ENCODE measurements at places on chromosomes 3 and 15.

- DNase-seq, result no peak
Observed at GRCh38 chr3:120177707-120178306, 83.6 kb upstream of the GSK3B start.

DNA sequence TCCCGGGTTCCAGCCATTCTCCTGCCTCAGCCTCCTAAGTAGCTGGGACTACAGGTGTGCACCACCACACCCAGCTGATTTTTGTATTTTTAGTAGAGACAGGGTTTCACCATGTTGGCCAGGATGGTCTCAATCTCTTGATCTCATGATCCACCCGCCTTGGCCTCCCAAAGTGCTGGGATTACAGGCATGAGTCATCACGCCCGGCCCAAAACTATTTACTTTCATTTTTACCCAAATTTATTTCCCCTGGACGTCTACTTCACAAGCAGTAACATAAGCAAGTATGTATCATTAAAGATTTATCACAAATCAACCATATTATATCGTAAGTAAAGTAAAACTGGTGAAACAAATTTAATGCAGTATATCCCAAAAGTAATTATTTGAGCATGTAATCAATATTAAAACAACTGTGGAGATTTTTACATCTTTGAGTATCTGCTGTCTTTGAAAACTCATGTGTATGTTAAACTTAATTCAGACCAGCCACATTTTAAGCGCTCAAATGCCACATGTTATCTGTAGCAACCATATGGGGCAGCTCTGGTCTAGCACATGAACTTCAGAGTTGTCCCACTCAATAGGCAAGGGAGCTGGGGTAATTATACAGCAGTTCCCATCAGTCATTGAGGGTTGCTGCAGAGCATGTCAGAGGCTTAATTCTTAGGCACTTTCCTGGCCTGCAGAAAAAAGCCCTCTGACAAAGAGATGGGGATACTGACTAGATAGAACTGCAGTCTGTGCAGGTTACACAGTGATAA is 185.7 kb upstream of the CTDSPL start:
- no peak for DNase-seq

DNA sequence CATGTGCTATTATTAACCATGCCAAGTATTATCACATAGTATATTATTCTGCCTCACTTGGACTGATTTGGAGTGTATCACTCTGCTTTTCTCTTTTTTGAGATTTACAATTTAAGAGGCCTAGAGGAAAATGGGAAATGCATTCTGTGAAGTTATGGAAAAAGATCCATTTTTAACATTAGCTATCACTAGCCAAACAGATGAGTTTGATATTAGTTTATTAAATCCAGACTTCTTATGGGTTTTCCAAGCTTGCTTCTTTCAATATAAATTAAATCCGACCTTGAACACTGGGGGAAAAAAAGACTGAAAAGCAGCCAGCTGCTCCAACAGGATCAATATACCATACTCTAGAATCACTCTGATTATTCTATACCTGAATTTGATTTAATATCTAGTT is 30.1 kb upstream of the PLOD2 start:
- DNase-seq, result no peak

- no peak for DNase-seq
Observed at GRCh38 chr15:100571592-100572167, 30.3 kb downstream of the LINS1 start.

DNA sequence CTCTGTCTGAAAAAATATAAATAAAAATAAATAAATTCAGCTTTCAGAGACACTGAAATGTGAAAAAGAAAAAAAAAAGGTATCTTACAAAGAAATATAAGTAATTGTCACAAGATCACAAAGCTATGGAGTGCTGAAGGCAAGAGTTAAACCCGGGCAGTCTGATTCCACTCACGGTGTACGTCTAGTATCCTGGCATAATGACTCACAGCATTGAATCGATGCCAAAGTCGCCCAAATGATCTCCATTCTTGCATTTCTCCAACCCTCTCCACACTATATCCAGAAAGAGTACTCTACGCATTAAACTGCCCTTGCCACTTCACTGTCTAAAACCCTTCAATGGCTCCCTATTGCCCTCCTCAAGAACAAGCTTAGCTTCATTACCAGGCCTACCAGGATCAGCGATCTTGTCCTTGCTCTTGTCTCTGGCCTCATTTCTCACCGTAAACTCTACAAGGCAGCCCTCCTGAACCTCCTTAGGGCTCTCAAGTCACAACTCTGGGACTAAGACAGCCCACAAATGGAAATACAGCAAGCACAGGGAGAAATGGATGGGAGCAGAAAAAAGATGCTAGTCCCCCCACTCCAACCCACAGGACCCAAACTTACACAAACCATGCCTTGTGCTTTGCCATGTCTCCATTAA is 7.7 kb downstream of the SUCLG2 start:
- no peak for DNase-seq

DNA sequence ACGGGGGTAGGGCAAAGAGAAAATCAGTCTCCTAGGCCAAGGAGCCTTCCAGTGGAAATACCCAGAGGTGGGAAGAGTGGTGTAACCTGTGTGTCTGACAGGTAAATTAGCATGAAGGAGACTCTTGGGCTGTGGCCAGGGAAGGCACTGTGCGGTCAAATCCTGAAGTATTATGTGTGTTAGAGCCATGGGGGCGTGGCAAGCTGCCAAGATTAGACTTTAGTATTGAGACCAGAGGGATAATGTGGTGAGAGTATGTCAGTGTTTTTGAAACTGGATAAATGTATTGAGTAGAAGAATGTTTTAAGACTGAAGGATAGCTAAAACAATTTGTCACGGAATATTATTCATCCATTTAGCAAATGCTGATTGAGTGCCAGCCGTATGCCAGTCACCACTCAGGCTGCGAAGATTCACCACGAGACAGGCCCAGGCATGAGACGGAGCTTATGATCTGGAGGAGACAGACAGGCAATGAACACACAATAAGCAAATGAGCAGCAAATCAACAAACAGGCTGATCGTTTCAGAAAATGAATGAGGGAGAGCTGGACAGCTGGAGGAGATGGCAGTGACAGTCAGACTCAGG is 445.9 kb downstream of the MCTP2 start:
- DNase-seq, result no peak

GRCh38 chr3:194330160-194330559 is 21.0 kb downstream of the CPN2 start:
- no peak for DNase-seq

GRCh38 chr3:101791778-101792177 is 12.8 kb downstream of the NXPE3 start:
- DNase-seq, result no peak

DNA sequence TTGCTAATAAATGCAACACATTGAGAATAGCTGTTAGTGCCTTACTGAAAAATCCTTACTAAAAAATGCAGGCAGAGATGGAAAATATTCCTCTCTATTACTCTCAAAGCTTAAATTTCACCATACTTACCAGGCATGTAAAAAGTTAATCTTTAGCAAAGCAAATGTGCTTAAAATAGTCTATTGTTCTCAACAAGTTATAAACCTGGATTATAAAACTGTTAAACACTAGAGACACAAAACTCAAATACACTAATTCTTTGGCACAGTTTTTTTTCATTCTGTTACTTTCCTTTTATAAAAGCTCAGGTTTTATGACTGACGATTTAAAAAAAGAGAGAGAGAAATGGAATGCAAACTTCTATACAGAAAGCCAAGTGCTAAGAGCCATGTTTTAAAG is 119.8 kb downstream of the THRB start:
- DNase-seq, result no peak

DNA sequence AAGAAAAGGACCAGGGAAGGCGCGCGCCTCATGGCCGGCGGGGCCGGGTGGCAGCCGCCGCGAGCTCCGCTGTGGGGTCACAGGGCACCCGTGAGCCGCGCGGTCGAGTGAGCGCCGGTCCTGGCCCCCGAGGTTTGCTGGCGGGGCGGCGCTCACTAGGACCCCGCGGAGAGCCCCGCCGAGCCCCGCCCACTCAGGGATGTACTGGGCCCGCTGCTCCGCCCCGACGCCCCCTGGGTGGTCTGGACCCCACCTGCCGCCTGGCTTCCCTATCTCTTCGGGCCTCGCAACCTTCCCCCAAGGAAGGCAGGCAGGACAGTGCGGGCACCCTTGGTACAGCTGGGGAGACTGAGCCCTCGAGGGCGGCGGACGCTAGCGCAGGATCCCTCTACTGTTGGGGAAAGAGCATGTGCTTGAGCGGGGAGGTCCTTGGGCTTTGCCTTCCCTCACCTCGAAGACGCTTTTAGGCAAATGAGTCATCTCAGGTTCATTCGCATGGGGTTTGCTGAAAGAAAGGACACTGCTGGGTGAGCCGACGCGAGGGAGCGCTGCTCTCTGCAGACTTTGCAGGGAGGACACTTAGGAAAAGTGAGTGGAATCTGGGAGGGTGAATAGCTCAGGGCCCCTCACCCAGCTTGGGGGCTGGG is at the start of gene CHRNB4:
Gene CHRNB4, minus strand, starts transcription at position 109 of the 647 bp plus-strand sequence. Its CDS starts 77 bp downstream, at position 32.
- DNase-seq, result peak; percentile 10

DNA sequence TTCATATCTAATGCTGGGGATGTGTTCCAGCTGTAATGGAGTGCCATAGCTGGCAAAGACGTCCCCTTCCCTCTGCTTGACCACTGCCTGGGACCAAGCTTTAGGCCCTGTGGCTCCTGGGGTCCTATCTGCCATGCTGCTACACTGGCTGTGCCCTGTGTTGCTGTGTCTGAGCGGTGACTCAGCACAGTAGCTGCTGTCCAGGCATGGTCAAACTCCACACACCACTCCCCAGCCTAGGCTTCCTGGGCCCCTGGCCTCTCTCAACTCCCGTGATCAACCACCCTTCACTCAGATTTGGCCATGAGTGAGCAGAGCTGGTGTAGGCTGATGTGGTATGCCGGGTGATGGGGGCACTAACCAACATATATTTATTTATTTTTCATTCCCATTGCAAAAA is 27.0 kb downstream of the EPHB1 start:
- no peak for DNase-seq

DNA sequence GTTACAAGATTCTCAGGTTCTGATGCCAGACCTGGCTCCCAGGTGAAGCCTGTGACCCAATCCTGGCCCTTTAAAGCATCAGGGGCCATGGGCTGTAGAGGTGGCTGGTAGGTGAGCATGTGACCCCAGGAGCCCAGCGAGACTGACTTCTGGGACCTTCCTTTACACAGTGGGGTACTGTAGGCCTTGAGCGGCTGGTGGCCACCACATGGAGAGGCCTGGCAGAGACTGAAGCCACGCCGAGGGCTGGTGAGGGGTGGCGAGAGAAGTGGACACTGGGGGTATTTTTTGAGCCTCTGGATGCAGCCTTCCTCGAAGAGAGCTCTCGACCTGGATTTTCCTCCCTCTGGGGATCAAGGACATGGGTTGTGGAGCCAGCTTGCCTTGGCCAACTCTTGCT is 71.2 kb upstream of the ITGA11 start:
- DNase-seq, result no peak

- no peak for DNase-seq
Observed at GRCh38 chr3:15010664-15011063, 54.5 kb downstream of the MRPS25 start.

DNA sequence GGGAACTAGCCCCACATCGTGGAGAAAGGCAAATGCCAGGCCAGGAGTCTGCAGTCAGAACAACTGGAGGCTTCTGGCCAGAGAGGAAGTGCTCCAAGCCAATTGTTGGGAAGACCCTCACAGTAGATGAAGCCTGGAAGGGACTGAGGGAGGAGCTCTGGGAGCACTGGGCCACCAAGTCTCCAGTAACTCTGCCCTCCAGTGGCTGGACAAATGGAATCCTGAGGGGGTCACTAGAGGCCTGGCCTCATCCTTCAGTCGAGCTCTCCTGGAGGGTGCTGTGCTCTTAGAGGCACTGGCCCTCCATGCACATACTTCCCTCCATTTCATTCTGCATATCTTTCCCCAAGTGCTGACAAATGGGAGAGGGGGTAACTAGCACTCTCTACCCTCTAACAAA is 103.0 kb downstream of the MYLK start:
- no peak for DNase-seq

- DNase-seq, result no peak
Observed at GRCh38 chr3:160016972-160017371, 28.3 kb downstream of the IL12A start.

DNA sequence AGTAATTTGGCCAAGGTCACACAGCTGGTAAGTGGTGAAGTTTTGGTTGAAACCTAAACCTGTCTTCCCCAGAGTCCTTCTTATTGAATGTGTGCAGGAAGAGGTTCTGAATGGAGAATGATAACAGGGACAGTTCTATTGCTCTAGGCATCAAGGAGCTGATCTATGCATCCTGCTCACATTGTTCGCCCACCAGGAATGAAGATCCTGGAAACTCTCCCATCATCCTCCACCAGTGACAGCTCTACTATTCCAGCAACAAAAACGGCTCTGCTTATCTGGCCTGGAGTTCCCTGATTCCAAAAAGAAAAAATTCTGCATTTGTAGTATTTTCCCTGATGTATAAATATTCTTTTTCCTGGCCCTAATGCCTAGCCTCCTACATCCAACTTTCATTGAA is 16.4 kb upstream of the TNFAIP8L3 start:
- no peak for DNase-seq

- no peak for DNase-seq
Observed at GRCh38 chr3:143559296-143559695, 289.0 kb downstream of the SLC9A9 start.

DNA sequence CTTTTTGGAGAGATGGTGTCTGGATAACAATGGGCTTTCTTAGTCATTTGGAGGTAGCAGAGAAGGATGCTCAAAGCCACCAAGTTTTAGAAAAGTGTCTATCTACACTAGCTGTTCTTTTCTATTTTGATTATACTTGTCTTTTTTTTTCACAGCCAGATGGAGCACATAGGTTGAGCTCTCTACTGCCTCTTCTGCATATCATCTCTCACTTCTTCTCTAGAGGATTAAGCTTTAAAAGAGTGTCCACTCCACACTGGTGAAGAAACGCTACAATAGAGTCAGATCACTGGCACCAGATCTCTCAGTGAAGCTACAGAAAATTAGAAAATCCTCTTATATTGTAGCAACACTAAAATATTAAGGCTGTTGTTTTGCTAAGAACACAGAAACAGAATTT is 145.3 kb upstream of the MBNL1 start:
- no peak for DNase-seq

- DNase-seq, result no peak
Observed at GRCh38 chr3:12562451-12562850, 5.6 kb downstream of the MKRN2 start.

- no peak for DNase-seq
Observed at GRCh38 chr3:185930393-185931107, 7.3 kb downstream of the TRA2B start.

- DNase-seq, result no peak
Observed at GRCh38 chr3:126337980-126338651, 19.1 kb downstream of the KLF15 start.

DNA sequence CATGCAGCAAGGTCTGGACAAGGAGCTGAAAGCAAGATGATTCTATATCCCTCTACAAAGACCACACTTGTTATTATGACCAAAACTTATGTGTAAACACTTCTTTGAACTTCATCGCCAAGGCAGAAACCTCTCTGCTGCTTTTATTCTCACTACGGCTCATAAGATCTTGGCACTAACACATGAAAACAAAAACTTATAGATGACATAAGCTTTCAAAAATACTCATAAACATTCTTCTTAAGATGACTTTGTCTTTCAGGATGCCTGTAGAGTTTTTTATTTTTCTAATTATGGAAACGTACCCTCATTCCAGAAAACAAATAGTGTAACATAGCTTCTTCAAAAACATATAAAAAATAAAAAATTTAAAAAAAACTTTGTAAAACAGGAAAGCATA is 12.5 kb upstream of the C15orf61 start:
- no peak for DNase-seq

GRCh38 chr3:138935505-138935862 is 11.5 kb downstream of the FOXL2 start:
- no peak for DNase-seq

Data from stimulated activated CD4-positive, alpha-beta T cell treated with anti-CD3 and anti-CD28 coated beads, Interleukin-1b, Interleukin-23, amount 100 ng/mL, for 48 hours (primary cell).